Inflammatory macrophage (primary cell): ENCODE measurements at places on chromosomes 5 and 9.

GRCh38 chr9:91395106-91395552 lies 28.5 kb downstream of the NFIL3 start:
- DNase-seq: peak; percentile 75

- no peak for DNase-seq
These were observed 36.0 kb downstream of the SH3GL2 start for GRCh38 chr9:17614903-17615302.

GRCh38 chr9:34710023-34710422 lies at the start of gene CCL21:
Gene CCL21, minus strand, starts transcription at chr9:34710136. Its CDS starts 70 bp downstream, at chr9:34710066.
- peak; percentile 42 for DNase-seq

- DNase-seq: no peak
These were observed 30.4 kb downstream of the ELL2 start for GRCh38 chr5:95931079-95931833.
